ENCODE measurements at places on chromosomes 7 and 10.
A peak's percentile ranks its signal among the peaks of the same experiment; 100 is the strongest.

DNA sequence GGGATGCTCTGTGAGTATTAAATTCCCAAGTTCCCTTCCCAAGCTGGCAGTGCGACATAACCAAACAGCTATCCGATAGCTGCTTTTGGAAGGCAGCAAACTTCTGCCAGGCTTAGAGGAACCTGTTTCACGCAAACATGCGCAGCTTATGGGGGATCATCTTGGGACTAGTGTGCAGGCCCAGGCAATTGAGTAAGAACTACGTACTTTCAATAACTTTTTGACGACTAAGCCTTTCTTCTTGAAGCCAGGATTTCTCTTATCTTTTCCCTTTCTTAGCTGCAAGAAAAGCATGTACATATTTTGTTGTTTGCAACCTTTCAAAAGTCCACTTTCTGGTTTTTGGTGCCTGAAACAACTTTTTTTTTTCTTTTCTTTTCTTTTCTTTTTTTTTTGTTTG, 28.7 kb upstream of the SEPHS1 start:
- DNase-seq = no peak

DNA sequence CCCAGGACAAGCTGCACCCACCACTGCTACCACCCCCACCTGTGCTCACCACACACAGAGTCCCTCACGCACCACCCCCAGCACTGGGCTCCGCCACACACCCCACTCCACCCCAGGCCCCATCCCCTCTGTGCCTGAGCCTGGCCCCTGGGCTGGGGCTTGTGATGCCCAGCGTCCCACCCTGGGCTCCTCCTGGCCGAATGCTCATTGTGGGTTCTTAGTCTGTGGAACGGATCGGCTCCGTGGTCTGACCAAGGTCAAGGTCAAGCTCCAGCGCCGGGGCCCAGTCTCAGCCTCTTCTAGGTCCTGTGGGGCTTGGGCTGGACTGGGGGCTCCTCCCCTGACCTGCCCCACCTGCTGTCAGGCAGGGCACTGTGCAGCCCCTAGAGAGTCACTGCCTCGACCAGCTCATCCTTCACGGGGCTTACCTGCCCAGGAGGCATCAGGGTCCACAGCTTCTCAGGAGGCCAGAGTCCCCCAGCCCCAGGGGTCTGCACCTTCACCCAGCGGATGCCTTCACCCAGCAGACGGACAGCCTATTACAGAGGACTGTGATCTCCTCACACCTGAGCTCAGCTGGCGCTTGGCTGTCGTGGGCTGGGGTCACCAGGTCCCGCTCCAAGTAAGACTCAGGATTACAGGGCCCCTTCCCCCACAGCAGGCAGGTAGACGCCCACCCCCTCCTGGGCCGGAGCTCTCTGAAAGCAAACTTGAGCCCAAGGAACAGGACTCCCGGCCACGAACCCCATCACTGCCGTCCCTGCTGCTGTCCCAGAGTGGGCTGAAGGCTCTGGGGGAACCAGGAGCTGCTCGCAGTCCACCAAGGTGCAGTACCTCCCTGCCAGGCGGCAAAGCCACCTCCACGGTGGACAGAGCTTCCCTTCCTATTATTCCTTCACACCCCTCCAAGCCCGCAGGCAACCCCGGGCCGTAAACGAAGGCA, 15.3 kb upstream of the UTF1 start:
- no peak for DNase-seq

GRCh38 chr10:69847458-69847857, 45.8 kb downstream of the COL13A1 start:
- no peak for DNase-seq

GRCh38 chr10:47065903-47066302, 154.7 kb downstream of the PTPN20 start:
- DNase-seq = no peak

GRCh38 chr7:81180573-81180972, 261.7 kb upstream of the SEMA3C start:
- DNase-seq = no peak

DNA sequence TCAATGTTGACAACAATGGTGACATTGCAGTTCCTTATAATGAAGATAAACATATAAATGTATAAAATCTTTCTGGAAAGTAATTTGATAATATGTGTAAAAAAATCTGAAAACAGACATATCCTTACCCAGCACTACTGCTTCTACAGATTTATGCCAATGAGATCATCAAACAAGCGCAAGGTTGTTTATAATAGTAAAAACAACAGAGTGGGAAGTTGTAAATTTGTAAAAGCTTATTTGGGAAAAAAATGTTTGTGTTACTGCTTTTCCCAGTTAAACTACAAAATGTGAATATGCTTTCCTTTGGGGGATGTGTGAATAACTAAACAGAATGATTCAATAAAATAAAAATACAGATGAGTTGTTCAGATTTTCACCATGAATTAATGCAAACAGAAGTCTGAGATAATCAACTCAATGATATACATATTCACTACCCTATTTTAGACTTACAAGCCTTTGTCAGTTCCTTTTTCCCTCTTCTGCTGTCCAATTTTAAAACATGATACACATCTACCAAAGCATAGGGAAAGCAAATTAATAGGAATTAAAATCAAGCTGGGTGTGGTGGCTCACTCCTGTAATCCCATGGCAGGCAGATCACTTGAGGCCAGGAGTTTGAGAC, 82.1 kb downstream of the USP6NL start:
- DNase-seq = no peak

- DNase-seq = no peak
Observed at GRCh38 chr10:82660986-82661385, 786.0 kb downstream of the NRG3 start.

GRCh38 chr7:79421751-79422150, 31.7 kb downstream of the MAGI2 start:
- no peak for DNase-seq

- no peak for DNase-seq
Observed at GRCh38 chr10:44459671-44460070, 74.8 kb upstream of the CXCL12 start.

DNA sequence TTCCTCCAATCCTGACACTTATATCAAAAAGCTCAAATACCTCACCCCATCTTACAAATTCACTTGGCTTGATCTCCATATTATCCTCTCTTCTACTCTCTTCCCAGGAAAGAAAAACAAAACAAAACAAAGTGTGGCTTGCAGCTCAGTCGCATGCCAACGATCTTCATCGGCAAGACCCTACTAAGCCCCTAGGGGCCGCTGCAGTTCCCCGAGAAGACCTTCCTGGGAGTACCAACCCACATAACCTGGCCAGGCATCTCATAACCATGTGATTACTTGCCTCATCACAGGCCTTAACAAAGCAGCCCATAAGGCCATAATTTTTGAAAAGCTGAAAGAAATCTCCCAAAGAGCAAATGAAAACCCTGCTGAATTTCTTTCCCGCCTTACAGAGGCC, 103.7 kb downstream of the ZNF92 start:
- no peak for DNase-seq

DNA sequence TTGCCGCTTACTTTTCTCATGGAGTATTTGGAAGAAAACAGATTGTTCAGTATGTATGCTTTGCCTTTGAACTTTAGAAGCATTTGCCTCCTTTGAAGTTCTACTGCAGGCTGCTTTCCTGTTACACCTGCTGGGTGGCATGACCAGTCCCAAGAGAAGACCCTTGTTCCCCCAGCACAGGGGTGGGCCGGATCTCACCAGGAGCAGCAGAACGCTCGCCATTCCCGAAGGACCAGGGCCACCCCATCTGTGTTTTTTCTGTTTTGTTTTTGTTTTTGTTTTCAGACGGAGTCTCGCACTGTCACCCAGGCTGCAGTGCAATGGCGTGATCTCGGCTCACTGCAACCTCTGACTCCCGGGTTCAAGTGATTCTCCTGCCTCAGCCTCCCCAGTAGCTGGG, 493.6 kb downstream of the PTPRN2 start:
- no peak for DNase-seq

DNA sequence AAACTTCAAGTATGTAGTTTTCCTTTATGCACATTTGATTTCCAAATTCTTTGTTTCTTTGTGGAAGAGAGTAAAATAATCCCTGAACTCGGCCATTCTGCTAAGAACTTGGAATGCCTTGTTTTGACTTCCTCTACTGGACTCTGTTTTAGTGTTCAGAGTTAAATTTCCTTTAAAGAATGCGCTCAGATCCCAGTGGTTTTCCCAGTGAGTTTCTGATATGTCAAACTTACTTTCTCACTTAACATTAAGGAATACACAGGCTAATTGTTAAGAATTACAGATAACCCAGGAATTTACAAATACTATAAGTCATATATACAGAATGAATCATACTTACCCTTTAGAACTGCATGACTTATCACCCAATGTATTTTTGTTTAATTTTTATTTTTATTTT, 1067.6 kb upstream of the CELF2 start:
- no peak for DNase-seq

GRCh38 chr7:66326501-66327215, 121.5 kb downstream of the TPST1 start:
- no peak for DNase-seq

DNA sequence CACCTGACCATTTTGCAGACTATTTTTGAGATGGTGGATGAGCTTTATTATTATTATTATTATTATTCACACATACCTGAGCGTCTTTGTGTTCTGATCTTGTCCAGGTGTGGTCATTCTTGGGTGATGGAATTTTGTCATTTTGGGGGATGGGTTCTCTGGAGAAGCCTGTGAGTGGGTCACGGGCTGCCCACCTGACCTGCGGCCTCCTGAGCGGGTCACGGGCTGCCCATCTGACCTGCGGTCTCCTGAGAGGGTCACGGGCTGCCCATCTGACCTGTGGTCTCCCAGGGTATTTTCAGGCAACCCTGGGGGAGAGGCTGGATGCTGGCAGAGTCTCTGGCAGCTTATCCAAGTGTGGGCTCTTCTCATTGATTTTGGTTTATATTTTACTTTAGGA, 7.3 kb downstream of the SCART1 start:
- no peak for DNase-seq

GRCh38 chr10:78545756-78546155, 512.1 kb downstream of the RPS24 start:
- no peak for DNase-seq

DNA sequence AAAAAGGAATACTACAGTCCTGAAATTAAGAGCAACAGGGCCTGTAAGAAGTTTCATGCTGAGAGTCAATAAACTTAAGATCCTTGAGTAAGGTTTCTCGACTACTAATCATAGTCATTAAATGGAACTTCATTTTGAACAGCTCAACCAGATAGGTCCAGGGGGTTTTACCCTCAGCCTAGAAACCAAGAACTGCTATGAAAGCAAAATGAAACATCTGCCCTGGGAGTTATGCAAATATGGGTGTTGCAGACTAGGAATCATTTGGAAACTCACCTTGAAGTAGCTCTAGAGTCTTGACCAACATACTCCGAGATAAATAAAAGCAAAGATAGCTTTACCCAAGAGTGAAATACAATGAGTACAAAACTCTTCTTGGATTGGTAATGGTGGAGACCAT, 128.0 kb downstream of the HGF start:
- DNase-seq = no peak

GRCh38 chr7:114414156-114415063, at the start of gene FOXP2:
TSS of gene FOXP2 (plus strand) at chr7:114414815. CDS start at chr7:114426512, 11,697 bp downstream.
- DNase-seq = no peak

GRCh38 chr10:79382491-79382941, 35.2 kb downstream of the PPIF start:
- DNase-seq = no peak

DNA sequence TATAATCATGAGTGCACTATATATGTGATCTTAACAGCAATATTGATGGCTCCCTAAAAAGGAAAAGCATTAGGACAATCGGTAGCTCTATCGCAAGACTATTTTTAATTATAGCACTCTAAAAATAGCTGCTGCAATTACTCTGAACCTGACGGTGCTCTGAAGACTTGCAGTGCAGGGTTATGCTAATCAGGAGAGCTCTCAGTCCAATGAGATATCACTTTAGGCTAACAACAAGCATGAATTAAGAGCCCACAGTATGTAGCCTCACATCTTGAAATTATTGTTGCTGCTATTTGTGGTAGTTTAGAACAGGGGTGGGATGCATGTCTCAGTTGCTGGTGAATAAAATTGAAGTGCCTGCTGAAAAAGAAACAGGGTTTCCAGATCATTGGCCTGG, 515.8 kb upstream of the AKR1E2 start:
- DNase-seq = no peak

- DNase-seq = no peak
Observed at GRCh38 chr7:20013536-20013935, 203.6 kb downstream of the MACC1 start.

DNA sequence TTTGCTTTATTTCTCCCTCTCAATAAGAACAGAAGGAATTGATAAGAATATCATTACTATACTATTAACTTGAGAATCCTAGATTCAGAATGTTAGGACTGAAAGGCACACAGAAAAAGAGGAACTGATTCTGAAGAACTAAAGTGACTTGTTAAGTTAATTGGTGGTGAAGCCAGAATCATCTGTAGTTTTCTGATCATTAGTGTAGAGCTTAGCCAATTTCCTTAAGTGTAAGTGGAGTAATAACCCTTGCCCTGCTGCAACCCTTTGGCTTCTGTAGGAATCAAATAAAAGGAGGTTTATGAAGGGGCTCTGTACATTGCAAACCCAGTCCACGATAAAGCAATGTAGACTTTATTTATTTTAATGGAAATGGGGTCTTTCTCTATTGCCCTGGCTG, 1186.0 kb downstream of the SORCS3 start:
- no peak for DNase-seq

- peak; percentile 22 for DNase-seq
Observed at GRCh38 chr7:14836571-14837189, 65.9 kb downstream of the DGKB start.

DNA sequence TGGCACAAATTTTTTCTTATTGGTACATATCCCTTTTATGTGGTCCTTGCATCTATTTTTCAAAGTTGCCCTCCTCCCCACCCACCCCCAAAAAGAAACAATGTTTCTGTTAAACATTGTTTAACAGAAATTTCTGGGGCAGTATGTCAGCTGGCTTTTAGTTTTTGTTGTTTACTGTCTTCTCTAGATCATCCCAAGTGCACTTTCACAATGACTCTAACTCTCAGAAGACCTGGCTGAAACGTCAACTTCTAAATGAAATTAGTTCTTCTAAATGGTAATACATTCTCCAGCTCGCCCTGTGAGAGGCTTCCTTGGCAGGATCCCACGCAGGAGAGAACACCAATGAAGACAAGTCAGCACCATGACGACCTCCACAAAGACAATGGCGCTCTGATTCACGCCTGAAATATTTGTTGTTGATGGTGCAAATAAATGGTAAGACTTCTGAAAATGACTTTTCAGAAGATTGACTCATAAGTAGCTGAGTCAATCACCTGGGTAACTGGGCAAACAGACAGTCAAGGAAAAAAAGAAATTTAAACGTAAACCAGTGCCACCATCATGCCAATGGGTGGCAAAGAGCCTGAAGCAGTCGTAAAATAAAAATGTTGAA, 293.7 kb downstream of the FZD1 start:
- DNase-seq = no peak

- DNase-seq = no peak
Observed at GRCh38 chr10:112678581-112678980, 231.6 kb downstream of the VTI1A start.

Measured in SW 1271 (cell line).